ENCODE measurements at places on chromosomes 6 and 20. TPM values are rescaled to one million over a fixed set of nuclear protein-coding genes. Genes with fewer than 3 reads are reported as not detected.

- no peak for DNase-seq
Measured at GRCh38 chr6:40307712-40308111, 279.5 kb downstream of the LRFN2 start.

SLC17A9 gene
- total RNA-seq, result 11.3 TPM

DNA sequence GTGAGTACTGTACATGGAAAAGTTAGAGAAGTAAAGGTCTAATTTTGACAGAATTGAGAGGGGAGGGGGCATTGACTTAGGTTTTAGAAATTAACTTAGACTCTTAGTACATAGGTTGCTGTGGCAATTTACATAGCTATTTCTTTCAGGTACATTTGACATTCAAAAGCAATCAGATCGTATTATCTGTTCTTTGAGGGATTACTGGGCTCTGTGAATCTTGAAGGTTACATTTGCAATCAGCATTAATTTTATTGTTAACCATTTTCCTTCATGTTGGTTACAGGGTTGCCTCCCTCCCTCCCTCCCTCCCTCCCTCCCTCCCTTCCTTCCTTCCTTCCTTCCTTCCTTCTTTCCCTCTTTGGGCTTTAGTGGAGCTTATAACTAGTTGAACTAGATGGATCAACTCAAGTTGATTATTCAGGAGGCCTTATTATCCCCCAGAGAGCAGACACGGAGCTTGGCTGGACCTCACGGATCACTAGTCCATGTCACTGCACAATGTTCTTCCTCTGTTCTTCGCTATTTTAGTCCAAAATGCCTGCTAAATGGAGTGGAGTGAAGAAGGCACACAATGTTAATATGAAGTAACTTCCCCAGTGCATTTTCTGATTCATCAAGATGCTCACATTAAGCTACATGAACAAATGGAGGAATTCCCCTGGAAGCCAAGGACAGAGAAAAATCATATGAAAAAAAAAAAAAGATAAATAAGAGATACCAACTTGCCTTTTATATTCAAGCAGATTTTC is 87.8 kb downstream of the PLCB4 start:
- no peak for DNase-seq

RSPH4A gene
- 1.1 TPM for total RNA-seq

GRCh38 chr6:88177961-88178464 is 11.9 kb upstream of the CNR1 start:
- no peak for DNase-seq

- no peak for DNase-seq
Measured at GRCh38 chr20:47319517-47320252, 36.8 kb downstream of the ZMYND8 start.

DNA sequence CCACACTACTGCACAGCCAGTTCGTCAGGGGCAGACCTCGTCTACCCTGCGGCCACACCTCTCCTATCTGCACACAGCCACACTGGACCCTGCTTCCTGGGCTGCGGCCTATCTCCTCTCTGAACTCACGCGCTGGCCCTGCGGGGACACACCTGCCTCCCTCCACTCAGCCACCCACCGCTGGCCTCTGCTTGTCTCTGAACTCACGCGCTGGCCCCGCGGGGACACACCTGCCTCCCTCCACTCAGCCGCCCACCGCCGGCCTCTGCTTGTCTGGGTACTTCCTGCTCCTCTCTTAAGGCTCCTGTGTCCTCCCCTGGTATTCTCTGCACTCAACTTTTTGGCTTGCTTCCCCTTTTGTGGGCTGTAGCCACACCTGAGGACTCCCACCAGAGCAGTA is 52.3 kb downstream of the HUS1B start:
- DNase-seq, result no peak

- DNase-seq, result no peak
Measured at GRCh38 chr6:15511248-15512125, 151.3 kb downstream of the DTNBP1 start.

DNA sequence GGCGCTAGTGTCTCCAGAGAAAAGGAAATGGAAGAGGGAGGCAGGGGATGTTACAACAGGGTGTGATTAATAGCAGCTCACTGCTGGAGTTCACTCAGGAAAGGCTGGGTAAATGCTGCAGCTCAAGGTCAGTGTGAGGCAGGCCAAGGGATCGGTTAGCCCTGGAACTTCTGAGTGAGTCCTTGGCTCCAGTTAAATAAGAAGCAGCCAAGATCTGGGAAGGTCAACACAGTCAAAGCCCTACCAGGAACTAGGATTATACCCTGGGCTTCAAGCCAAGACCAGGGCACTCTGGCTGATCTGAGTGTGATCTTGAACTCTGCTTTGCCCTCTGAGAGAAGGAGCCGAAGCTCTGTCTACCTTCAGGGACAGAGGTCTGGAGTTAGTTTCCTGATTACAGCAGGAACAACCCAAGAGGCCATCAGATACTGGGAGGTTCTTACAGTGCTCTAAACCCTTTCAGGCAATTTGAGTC is 44.3 kb downstream of the TPD52L1 start:
- no peak for DNase-seq

SIRPB1 gene
- 13.3 TPM for total RNA-seq

GRCh38 chr20:20215976-20216727 is 151.8 kb upstream of the INSM1 start:
- DNase-seq, result peak; percentile 48

GRCh38 chr6:14767226-14767625 is 478.6 kb upstream of the JARID2 start:
- DNase-seq, result no peak

- DNase-seq, result no peak
Measured at GRCh38 chr20:2596673-2597279, 55.7 kb upstream of the NOP56 start.

- no peak for DNase-seq
Measured at GRCh38 chr20:7596541-7596940, 343.7 kb downstream of the HAO1 start.

OR12D3 gene
- total RNA-seq, result not detected

GRCh38 chr6:18186540-18187250 is 31.5 kb downstream of the KDM1B start:
- DNase-seq, result no peak

GRCh38 chr6:15546591-15546990 is 116.2 kb downstream of the DTNBP1 start:
- DNase-seq, result no peak

CTSA gene
- 82.7 TPM for total RNA-seq

GRCh38 chr20:17610566-17611289 is 40.9 kb downstream of the DSTN start:
- peak; percentile 78 for DNase-seq

DNA sequence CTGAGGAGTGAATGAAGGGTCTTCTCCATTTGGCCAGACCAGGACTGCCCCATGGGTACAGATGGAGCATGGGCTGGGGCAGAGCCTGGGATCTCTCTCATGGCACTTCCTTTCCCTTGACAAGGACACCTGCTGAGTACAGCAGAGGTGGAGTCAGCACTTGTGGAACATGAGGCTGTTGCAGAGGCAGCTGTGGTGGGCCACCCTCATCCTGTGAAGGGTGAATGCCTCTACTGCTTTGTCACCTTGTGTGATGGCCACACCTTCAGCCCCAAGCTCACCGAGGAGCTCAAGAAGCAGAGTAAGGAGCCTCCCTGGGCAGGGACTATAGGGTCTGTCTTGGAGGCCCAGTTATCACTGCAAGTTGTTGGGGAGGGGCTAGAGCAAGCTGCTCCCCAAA is 29.6 kb downstream of the GSS start:
- no peak for DNase-seq

DNA sequence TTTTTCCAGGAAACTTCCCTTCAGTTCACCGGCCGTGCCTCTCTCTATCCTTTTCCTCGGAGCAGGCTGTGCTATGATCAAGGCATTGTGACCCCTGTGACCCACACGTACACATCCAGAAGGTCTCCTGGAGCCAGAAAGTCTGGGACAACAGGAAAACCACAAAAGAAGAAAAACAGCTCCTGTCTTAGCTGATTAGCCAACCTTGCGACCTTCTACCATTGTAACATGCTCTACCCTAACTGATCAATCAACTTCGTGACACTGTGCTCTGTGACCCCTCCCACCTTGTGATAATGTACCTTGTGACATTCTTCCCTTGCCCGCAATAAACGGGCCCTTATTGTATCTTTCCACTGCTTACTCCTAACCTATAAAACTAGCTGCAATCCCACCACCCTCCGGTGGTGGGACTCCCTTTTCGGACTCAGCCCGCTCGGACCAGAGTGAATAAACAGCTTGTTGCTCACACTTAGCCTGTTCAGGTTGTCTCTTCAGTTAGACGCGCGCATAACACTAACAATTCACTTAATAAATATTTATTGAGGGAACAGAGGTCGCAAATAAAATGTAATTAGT is 24.2 kb downstream of the ZNF311 start:
- peak; percentile 63 for DNase-seq

FILIP1 gene
- not detected for total RNA-seq

GRCh38 chr20:41047279-41047974 is 18.8 kb downstream of the TOP1 start:
- DNase-seq, result no peak

DDR1 gene
- 19.8 TPM for total RNA-seq

DNA sequence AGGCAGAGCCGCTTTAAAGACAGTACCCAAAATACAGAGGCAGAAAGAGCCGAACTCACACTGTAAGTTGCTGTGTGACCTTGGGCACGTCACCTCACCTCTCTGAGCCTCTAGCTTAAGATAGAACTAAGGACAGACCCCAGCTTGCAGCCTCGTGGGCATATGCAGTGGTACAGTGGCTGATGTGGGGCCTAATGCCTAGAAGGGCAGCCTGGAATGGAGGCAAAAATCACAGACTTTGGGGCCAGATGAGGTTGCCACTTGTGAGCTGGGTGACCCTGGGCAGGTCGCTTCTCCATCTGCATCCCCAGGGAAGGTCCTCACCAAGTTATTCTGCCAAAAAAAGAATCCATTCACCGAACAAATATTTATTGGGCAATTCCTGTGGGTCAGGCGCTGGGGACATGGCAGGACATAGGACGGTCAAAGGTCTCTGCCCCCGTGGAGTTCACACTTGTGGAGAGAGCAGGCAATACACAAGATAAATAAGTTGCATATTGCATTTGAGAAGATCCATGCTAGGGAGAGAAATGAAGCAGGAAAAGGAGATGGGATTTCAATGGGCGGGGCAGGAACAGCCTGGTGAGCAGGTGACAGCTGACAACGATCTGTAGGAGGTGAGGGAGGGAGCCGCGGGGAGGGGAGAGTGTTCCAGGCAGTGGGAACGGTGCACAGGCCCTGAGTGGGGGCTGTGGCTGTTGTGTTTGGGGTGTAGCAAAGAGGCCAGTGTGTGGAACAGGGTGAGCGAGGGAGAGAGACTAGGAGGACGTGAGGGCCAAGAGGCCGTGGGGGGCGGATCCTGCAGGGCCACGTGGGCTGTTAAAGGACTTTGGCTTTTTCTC is 115.2 kb downstream of the CEBPB start:
- no peak for DNase-seq

PCSK2 gene
- not detected for total RNA-seq

ESF1 gene
- total RNA-seq, result 15.2 TPM

DNA sequence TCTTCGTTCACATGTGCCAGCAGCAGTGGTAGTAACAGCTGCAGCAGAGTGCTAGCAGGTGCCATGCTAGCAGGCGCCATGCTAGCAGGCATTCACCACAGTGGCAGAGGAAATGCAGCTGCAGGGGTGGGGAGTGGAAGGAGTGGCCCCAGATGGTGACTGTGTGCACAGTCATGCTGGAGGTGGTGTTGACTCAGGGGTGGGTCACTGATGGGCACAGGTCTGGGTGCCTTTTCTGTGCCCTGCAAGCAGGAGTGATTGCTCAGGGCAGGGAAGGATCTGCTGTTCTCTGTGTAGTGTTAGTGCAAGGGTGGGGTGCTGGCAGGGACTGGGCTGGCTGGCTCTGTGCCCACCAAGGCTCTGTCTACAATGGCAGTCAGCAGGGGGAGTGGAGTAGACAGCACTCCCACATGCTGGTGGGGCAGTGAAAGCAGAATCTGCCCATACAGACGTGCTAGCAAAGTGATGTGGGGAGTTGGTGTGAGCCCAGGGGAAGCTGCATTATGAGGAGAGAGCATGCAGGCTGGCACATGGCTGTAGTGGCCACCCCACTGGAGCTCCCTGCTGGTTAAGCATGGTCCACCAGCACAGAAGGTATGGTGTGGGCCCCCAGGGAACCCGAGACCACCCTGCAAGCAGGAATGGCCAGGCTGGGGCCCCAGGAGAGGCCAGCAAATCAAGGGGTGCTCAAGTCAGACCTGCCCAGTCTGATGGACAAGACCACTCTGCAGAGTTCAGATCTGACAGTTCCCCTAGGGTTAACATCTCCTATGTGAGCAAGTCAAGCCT is 11.4 kb upstream of the TSPYL4 start:
- DNase-seq, result no peak

KIF13A gene
- 0.49 TPM for total RNA-seq

DNA sequence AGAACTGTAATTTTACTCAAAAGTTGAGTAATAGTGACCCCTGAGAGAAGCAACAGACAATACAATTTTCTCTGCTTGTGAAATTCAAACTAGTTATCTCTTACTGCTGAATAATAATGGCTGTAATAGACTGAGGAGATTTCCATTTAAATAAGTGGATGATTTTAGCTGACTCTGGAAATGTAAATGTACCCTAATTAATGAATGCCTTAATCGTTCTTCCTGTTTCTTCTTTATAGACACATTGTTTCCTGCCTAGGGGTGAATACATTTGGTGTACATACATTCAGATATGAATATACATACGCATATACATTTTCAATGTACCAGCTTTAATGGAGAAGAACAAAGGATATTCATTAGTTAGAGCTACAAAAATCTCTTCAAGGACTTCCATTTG is 611.9 kb downstream of the TFAP2B start:
- DNase-seq, result no peak

DNA sequence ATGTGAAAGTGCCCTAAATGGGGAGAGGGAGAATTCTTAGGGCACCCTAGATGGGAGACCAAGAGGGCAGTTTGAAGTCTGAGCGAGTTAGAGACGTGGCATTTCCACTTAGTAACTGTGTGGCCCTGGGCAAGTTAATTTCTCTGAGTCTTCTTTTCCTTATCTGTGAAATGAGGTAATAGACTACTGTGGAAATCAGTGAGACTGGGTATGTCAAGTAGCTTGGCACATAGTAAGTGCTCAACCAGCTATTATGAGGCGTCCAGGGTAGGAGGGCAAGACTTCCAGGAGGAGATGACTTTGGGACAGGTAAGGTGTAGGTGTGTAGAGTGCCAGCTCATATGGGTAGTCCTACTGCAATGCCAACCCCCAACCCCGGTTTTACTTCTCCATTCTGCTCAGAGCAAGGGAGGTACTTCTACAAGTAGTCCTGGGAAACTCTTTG is 770 bp downstream of the KIF3B start:
- DNase-seq, result no peak

- DNase-seq, result no peak
Measured at GRCh38 chr6:137676888-137677287, 182.7 kb upstream of the OLIG3 start.

C6orf141 gene
- total RNA-seq, result not detected

LRRC1 gene
- 3.8 TPM for total RNA-seq

SMOC2 gene
- total RNA-seq, result not detected

LIN28B gene
- not detected for total RNA-seq

GRCh38 chr20:14609328-14610221 is 272.2 kb upstream of the FLRT3 start:
- no peak for DNase-seq

DNA sequence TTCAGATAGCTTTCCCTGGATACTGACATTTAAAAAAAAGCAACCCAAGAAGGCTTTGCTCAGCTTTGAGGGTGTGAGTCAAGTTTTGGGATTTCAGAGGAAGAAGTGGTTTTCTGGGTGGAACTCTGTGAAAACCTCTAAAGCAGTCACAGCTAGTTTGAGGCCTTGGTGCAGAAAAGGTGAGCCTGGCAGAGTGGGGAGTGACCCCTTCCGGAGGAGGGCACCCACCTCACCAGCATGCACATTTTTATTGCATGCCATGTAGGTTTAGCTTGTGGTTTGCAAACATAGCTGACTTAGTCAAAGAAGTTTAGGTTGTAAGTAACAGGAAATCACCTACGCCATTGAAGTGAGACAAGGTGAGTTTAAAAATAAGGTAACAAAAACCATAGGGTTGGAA is 146.8 kb upstream of the PMEPA1 start:
- peak; percentile 17 for DNase-seq

All from naive thymus-derived CD8-positive, alpha-beta T cell (primary cell).